ENCODE measurements at places on chromosomes 3 and 15.

DNA sequence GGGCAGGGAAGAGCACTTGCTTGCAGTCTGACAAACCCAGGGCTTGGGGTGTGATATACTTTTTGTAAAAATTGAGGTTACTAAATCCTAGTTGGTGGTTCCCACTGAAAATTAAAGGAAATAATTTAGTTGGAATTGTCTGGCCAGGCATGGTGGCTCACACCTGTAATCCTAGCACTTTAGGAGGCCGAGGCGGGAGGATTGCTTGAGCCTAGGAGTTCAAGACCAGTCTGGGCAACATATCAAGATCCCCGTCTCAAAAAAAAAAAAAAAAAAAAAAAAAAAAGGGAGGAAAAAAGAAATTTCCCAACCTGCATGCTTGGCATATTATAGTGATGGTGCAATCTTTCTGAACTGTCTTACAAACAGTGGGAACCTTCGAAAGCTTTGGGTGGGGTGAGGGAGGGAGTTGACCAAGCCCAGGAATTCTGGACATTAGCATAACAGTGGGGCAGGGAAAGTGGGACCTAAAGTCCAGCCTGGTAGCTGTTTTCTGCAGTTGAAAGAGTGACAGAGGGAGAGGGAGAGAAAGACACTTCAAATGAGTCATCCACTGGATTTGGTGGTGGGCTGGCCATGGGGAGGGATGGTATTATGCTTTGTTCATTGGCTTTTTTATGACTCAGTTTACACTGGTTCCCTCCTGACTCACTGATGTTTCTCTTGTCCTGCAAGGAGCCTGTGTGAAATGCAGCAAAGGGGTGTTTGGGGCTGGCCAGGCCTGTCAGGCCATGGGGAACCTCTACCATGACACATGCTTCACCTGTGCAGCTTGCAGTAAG is 41.1 kb downstream of the LIMD1 start:
- no peak for DNase-seq

GRCh38 chr15:87638554-87639083 is 617.9 kb downstream of the NTRK3 start:
- DNase-seq, result no peak

GRCh38 chr3:22861426-22861825 is 341.7 kb upstream of the UBE2E2 start:
- DNase-seq, result no peak

- DNase-seq, result no peak
Observed at GRCh38 chr15:70017025-70017424, 80.7 kb downstream of the TLE3 start.

GRCh38 chr3:128590948-128591347 is 59.7 kb downstream of the RPN1 start:
- DNase-seq, result no peak

- DNase-seq, result no peak
Observed at GRCh38 chr15:50231761-50232160, 33.8 kb downstream of the HDC start.

DNA sequence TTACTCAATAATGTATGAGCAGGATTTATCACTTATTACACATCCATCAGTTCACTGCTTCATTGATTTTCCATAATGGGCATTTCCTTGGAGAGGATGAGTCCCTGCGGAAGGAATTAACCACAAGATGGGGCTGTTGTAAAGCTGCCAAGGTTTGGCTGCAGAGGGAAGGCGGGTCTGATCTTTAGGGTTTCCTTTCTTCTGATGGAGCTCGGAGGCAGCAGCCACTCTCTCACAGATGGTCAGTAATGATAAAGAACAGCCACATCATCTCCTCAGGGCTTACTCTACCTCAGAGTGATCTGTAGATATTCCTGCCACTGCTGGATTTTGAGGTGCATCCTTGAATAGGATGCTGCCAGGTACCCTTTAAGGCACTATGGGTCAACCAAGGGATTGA is 115.2 kb downstream of the USP13 start:
- DNase-seq, result no peak

DNA sequence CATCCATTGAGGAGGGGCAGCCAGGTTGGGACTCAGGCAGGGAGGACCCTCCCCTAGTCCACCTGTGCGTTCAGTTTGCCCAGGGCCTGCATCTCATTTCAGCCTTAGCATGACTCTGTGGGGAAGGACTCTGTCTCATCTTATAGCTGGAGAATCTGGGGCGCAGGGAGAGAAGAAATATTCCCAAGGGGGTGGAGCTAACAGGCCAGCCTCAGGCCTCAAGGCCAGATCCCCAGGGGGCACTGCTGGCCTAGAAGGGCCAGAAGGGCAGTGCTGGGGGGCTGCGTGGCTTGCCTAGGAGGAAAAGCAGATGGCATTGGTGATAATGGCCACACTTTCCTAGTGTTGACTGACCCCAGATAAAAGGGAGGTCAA is 10.9 kb downstream of the AMOTL2 start:
- DNase-seq, result no peak

DNA sequence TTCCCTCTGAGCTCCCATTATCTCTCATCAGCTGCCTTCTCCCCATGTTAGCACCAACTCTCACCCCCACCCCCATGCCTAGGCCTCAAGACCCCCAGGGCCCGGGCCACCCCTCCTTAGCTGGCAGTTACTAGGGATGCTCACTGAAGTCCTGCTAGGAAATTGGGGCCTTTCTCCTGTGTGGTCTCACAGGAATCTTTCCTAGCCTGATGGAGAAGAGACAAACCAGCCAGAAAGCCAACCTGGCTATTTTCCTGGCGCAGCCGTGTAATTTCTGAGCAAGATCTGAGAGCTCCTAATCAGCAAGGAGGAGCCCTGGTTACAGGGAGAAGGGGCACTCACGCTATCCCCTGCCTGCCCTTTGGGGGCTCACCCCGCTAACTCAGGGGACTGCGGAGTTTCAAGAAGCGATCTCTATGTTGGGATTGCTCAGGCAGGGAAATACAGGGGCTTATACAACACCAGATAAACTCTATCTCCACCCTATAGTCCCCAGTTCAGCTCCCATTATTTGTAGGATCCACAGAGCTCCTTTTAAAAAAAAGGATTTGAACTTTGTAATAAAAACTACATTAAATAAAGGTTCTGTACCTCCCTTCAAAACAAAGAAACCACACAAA is 25.2 kb downstream of the NR2F2 start:
- no peak for DNase-seq

DNA sequence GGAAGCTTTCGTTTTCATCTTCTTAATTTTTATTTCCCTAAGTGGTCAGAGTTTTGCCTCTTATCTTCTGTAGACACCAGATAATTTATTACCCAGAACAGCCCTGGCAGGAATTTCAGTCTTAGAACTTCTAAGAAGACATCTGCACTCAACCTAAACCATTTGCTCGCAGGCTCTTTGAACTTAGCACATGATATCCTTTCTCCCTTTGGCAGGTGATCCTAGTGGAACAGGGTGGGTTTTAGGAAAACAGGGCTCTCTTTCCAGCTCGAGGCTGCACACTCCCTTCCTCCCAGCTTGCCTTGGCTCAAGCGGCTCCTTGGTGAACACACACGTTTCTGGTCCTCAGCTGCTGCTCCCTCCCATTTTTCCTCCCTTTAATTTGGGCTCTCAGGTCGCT is 116.5 kb downstream of the THSD4 start:
- no peak for DNase-seq

DNA sequence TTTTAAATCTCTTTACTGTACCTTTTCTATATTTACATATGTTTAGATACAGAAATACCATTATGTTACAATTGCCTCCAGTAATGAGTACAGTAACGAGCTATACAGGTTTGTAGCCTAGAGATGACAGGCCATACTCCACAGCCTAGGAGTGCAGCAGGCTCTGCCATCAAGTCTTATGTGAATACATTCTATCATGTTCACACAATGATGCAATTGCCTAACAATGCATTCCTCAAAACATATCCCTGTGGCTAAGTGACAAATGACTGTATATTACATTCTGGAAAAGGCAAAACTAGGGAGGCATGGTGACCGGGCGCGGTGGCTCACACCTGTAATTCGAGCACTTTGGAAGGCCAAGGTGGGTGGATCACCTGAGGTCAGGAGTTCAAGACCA is 192.4 kb upstream of the IGF1R start:
- DNase-seq, result no peak

- DNase-seq, result no peak
Observed at GRCh38 chr3:100754563-100755334, 45.5 kb downstream of the TFG start.

- DNase-seq, result no peak
Observed at GRCh38 chr3:38297947-38298711, 16.0 kb downstream of the SLC22A14 start.

GRCh38 chr15:70633103-70633831 is 130.1 kb downstream of the UACA start:
- DNase-seq, result no peak

GRCh38 chr3:49642708-49643145 is 31.4 kb upstream of the APEH start:
- no peak for DNase-seq

GRCh38 chr3:13234666-13235065 is 161.4 kb upstream of the IQSEC1 start:
- DNase-seq, result no peak

GRCh38 chr3:39146083-39146501 is 7.3 kb downstream of the CSRNP1 start:
- no peak for DNase-seq

GRCh38 chr3:58357402-58357801 is 24.7 kb downstream of the PXK start:
- no peak for DNase-seq

DNA sequence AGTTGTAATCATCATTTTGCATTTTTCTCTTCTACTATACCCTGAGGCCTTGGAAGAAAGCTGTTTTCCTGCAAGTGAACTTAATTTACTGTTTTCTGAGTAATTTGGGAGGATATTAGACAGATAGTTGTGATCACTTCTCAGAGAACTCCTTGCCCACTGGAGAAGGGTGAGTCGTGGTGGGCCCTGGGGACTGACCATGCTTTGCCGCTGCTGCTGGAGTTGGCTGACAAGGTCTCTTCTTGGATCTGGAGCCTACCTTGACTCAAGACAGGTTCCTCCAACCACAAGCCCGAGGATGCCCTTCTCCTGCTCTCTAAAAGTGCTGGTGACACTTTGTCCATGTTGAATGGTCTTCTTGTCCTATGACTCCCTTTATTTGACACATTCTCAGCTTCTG is 68.4 kb downstream of the KCNAB1 start:
- no peak for DNase-seq

DNA sequence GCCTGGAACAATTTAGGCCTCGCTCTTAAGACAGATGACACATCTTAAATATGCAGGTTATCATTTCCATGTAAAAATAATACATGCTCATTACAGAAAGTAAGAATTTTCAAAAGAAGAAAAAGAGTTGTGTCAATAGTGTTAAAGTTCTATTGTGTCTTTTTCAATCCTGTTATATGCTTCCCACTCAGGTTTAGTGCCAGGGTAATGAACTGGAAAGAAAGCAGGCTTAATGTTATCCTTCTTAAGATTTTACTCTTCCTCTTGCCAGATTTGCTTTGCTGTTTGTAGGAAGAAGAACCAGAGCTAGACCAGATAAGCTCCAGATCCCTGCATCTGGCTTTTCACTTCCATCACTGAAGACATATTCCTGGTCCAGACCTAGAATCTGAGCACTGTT is 128.6 kb downstream of the TPRG1 start:
- DNase-seq, result no peak

- no peak for DNase-seq
Observed at GRCh38 chr15:29888646-29889045, 66.4 kb upstream of the TJP1 start.

DNA sequence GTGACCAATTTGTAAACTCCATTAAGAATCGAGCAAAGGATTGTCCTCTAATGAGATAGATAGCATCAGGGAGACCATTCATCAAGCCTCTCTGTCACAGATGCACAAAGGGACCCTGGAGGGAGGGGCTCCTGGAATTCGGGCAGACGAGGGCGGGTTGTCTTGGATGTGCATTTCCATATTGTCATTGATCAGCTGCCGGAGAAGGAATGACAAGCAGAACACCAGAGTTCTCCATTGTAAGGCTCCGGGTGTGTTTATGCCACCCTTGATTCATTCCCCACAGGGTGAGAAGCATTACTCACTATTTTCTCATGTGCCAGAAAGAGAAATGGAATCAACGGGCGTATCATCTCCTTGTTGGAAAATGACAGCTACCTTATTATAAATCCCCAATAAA is 167.5 kb downstream of the EBLN2 start:
- no peak for DNase-seq

- no peak for DNase-seq
Observed at GRCh38 chr3:126487151-126487771, 11.6 kb upstream of the ZXDC start.

- no peak for DNase-seq
Observed at GRCh38 chr15:25186411-25186810, 231.6 kb downstream of the SNRPN start.

DNA sequence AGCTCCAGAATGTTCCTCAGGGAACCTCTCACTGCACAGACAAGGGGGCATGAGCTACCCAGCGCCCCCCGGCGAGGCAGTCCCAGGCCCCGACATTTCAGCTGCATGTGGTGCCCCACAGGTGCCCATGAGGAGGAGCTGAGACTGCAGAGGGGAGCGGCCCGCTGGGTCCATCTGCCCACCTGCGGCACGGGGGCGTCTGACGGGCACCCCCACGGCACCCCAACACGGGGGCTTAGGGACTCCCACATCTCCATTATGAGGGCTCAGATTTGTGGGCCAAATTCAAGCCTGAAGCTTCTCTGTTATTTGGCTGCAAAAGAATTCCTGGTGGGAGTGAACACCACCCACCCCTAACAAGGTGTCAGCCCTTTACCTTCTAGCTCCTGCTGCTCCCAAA is 258.4 kb downstream of the UACA start:
- DNase-seq, result no peak

- no peak for DNase-seq
Observed at GRCh38 chr3:176302271-176302670, 895.0 kb downstream of the TBL1XR1 start.

DNA sequence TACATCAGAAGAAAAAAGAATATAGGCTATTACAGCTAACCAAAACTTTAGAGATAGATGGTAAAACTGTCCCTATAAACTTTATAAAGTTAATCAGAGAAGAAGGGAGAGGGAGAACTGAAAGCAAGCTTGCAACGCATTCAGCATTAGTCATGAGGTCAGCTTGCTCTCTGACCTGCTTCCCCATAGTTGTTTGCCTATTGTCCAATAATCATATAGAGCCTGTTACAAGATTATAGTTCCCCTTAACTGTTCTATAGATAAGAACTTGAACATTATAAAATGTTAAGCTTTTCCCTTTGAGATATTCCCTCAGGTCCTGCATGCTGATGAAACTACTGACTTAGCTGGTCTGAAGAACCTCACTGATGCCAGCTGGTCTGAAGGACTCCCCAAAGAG is 74.5 kb downstream of the CPNE4 start:
- no peak for DNase-seq

GRCh38 chr3:195885036-195885891 is 23.1 kb downstream of the TNK2 start:
- no peak for DNase-seq

DNA sequence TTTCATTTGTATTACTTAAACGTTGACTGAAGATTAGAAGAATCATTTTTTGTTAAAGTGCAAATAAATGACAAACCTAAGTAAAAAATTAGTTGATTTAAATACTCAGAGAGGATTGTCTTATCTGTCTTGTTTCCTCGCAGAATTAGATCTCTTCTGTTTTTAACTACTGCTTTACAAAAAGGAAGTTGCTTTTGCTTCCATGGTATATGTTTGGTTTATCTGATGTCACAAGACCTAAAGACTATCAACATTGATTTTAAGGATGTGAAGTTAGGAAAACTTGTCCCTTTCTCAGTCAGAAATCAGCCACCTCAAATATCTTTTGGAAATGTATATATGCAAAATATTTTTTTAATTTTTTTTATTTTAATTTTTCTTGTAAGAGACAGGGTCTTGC is 28.7 kb downstream of the GPR171 start:
- no peak for DNase-seq

GRCh38 chr3:194368918-194369317 is 625 bp downstream of the LRRC15 start:
- no peak for DNase-seq

Measured in T-cell (primary cell).